T-cell (primary cell): ENCODE measurements at places on chromosomes 6 and 20. TPM values are rescaled to one million over a fixed set of nuclear protein-coding genes. Genes with fewer than 3 reads are reported as not detected.

EPPIN gene
- not detected for total RNA-seq

DNA sequence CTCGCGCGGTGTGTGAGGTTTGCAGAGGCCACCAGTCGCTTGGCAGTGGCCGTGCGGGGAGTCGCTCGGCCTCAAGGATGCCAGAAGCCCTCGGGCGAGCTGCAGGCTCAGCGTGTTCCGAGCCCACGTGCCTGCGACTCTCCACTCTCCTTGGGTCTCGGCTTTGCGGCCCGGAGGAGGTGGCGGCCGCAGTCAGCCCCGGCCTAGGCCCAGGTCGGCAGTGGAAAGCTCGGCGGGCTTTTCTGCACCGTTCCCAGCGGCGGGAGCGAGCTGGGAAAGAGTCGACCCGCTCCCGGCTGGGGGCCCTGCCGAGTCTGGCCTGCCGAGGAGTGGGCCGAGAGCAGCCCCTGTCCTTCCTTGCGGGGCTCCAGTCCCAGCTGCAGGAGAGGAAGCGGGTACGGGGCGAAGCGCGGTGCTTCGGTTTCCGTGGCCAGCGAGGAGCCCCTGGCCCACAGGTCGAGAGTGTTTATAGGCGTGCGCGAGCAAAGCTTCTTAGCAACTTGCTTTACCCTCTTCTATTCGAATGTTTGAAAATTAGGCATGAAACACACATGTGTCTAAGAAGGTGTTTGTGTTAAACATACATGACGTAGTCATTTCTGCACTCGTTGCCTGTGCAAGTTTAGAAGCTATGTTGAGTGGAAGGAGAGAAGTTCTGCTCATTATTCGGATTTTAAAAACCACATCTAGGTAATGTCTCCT is 5.6 kb downstream of the FOXC1 start:
- no peak for DNase-seq

ZNF133 gene
- 7.2 TPM for total RNA-seq

- no peak for DNase-seq
These were observed 36.4 kb upstream of the SMOC2 start for GRCh38 chr6:168404560-168404959.

CPXM1 gene
- total RNA-seq: 0.20 TPM

- DNase-seq: no peak
These were observed 8.6 kb upstream of the CALHM6 start for GRCh38 chr6:116452531-116452930.

- DNase-seq: no peak
These were observed 71.0 kb downstream of the EDN1 start for GRCh38 chr6:12361042-12361765.

TRIM31 gene
- not detected for total RNA-seq

GRCh38 chr20:2899243-2899642 is 26.0 kb downstream of the PTPRA start:
- DNase-seq: no peak

- DNase-seq: no peak
These were observed 846 bp downstream of the PDE10A start for GRCh38 chr6:165662041-165662748.

DNA sequence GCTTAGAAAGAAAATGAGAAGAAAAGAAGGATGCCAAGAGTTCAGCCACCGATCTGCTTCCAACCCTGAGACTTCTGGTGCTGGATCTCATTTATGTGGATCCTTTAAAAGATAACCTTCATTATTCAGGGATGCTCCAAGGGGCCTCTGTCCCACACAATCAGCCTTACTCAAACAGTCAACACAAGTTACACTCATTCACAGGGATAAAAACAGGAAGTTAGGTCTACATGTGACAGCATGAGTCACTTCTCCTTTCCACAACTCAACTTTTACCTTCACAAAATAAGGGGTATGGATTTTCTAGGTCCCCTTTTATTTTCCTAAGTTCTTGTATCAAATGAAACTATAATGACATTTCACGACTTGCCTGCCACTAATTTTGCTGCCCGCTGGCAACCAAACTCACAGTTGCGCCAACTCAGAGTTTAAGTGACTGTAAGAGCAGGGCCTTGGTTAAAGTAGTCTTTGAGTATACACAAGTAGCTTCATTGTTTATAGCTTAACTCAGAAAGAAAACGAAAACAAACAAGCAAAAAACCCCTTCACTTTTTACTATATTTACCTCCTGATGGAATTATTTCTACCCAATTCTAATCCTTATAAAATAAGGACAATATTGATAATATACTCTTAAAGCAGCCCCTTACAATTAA is 278.8 kb upstream of the RUNX2 start:
- no peak for DNase-seq

SLC12A5 gene
- total RNA-seq: not detected

DNA sequence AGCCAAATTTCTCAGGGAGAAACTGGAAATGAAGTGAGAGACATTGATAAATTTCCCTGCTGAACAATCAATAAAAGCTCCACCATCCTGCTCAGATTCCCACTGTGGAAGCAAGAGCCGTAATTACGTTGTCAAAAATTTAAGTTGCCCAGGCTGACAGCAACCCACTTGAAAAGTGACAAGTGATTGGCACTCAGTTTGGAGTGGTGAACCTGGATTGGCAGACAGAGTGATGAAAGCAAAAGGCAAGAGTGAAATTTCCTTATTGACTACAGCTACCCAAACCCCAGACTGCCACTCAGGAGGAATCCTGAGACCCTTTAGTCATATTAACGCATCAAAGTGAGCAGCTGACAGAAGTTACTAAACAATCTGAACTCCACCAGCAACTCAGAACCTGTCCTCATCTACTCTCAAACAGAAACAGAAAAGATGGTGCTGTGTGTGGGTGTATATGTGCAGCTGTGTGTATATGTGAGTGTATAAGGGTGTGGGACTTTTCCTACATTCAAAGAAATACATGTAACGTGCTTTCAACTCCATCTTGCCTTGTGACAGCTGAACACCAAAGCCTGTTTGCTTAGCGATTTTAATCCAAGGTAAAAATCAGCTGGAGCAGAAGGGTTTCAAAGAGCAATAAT is 157.4 kb downstream of the PKHD1 start:
- DNase-seq: no peak

ZSCAN23 gene
- total RNA-seq: 1.3 TPM

DNA sequence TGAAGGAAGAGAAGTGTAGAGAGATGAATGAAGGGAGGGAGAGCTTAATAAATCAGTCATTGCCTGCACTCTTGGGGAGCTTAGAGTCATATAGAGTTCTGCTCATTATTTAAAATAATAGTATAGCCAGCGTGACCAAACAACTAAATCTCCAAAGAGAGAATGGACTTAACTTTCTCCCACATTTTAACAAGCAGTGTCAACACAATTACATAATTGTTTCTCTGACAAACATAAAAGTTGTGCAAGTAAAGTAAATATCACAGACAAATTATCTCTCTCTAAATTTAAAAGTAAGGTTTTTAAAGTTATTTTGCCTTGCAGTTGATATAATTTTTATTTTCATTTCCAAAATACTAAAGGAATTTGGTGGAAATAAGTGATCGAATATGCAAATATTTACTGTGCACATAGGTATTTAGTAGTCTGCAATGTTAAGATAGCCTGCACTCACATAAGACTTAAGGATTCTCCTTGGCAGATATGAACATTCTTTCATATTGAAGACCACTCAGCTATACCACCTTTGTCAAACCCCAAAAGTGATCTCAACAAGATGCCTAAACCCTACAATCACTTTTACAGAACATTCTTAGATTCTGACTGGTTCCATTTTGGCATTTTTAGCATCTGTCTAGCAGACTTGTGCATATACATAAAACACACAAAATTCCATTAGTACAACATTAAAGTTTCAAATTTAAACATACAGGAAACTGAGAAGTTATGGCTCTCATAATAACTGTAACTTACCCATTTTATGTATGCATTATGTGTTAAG is 67.7 kb downstream of the KIF6 start:
- no peak for DNase-seq

DNA sequence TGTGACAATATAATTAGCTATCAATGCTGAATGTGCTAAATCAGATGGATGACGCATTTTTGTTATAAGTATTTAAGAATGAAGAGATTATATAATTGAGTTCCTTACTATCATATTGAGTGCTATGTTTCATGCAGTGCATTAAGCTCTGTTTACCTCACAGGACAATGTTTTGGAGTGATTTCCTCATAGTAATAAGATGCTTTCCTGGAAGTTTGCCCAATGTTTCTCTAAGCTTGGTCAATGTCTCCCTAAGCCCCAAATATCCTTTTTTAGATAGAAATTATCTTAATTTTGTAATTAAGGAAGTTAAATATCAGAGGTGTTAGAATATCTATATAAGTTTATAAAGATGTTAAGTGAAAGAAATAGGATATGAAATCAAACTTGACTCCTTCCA is 489.6 kb downstream of the MMUT start:
- no peak for DNase-seq

GRCh38 chr6:37129566-37129965 is 40.4 kb upstream of the PIM1 start:
- no peak for DNase-seq

DNA sequence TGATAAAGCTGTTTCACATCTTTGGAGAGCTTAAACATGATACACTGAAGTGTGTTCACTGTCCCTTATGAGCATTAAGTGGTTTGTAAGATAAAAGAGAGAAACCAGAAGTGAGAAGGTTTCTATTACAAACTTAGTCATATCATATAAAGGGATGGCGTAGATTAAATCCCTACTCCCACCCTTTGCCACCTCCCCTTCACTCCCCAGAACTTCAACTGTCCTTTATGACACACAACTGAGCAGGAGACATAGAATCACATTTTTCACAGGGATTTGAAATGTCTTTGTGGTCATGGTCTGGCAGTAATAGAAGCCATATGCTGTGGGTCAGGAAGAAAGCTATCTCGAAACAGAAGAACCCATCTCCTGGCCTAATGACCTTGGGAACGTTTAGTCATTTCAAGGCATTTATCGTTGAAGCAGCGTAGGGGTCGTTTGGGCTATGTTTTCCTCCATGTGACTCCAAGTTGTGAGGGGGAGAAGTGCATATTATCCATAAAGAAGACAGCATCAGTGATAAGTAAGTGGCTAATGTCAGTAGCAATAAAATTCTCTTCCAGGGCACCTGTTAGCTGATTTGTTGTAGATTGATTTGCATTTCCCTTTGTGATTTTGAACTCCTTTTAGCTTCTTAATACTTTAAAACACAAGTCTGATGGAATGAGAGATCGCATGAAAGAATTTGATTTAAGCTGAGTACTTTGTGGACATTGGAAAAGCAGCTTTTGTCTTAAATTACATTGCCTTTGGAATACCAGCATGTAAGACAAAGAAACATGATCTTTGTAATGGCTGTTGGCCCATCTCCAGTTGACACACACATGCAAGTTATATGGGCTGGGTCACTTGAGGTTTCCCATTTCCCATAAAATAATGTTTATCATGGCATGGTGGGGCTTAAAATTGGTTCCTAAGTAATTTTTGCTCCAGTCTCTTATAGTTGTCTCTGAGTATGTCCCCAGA is 501.5 kb upstream of the FLRT3 start:
- no peak for DNase-seq

DNA sequence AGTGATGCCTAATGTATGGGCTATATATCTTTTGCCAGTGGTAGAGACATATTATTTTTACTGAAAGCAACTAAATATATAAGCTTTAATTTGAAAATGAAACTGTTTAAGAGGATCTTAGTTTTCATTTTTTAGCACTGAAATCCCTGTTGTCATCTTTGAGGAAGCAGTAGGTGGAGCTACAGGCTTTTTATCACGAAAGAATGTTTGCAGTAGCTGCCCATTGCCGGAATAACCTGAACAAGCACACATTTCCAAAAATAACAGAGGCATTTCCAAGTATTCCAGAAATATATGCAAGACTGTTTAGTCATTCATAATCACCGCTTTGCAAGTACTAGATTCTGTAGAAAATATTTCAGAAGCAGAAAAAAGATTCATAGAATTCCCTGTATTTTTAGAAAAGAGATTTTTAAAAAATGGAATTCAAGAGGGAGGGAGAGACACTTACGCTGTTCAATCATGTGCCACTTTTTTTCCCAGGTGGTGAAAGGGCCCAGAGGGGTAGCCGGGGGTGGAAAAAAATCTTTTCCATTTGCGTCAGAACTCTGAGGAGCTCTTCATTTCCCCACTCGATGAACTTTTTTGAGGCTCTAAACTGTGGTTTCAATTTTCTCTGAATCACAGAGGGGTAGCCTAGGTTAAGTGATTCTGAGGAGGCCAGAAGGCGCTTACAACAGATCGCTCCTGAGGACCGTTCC is 142.5 kb upstream of the FERMT1 start:
- DNase-seq: no peak

BEND6 gene
- total RNA-seq: not detected

DNA sequence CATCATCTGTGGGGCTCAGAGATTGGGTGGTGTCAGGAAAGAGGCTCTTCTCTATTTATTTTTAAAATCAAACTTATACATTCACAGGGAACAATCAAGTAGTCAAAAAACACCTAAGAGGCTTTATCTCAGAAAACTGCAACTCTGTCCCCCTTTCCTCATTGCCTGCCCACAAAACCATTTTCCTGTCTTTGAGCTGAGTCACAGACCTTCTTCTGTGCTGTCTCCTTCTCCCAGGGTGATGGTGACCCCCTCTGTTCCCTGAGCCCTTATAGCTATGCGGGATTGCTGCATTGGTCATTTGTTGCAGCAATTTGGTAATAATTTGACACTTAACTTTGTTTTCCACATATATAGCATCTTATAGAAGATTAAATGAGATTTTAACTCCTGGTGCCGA is 195.2 kb upstream of the PROKR2 start:
- DNase-seq: no peak

ANGPT4 gene
- total RNA-seq: not detected

- peak; percentile 40 for DNase-seq
These were observed 55.4 kb downstream of the RIPOR3 start for GRCh38 chr20:50635676-50636600.

GRCh38 chr6:34514593-34515472 is 41.3 kb downstream of the SPDEF start:
- no peak for DNase-seq

GSTA1 gene
- total RNA-seq: 1.1 TPM

ZC2HC1B gene
- total RNA-seq: not detected

GRCh38 chr6:13883966-13884365 is 40.8 kb upstream of the RNF182 start:
- no peak for DNase-seq

GRCh38 chr20:21104921-21105320 is 1.2 kb downstream of the LINC00237 start:
- no peak for DNase-seq

NFATC2 gene
- total RNA-seq: 75.9 TPM

DNA sequence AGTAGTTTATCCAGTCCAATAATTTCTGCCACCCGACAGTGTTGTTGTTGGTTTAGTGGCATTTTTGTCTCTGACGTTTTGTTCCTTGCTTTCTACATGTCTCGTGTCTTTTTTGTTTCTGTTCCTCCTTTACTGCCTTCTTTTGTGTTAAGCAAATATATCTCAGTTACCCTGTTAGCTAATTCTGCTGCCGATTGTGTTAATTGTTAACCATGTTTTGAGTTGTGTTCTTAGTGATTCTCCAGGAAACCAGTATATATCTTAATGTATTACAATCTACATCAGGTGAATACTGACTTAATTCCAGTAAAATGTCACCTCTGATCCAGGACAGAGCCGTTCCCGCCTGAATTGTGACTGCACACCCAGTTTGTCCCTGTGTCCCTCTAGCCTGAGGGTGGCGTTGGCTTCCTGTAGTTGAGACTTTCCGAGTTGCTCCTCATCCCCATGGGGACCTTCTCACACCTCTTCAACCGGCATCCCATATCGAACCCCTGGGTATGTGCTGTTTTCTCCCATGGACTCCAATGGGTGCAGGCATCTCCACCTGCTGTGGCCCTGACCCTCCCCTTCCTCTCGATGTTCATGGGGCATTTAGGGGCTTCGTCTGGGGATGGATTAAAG is 35.8 kb upstream of the BHLHE23 start:
- DNase-seq: no peak

GRCh38 chr6:107731422-107732319 is 92.4 kb downstream of the SCML4 start:
- DNase-seq: no peak

GRCh38 chr6:31352310-31352682 is 4.7 kb downstream of the HLA-B start:
- DNase-seq: no peak

ABCC10 gene
- 85.4 TPM for total RNA-seq
